ENCODE measurements at places on chromosomes 6 and 20.

GRCh38 chr6:16751251-16751946 is 9.9 kb downstream of the ATXN1 start:
- DNase-seq = no peak

GRCh38 chr6:143553337-143553736 is 41.8 kb upstream of the FUCA2 start:
- no peak for DNase-seq

DNA sequence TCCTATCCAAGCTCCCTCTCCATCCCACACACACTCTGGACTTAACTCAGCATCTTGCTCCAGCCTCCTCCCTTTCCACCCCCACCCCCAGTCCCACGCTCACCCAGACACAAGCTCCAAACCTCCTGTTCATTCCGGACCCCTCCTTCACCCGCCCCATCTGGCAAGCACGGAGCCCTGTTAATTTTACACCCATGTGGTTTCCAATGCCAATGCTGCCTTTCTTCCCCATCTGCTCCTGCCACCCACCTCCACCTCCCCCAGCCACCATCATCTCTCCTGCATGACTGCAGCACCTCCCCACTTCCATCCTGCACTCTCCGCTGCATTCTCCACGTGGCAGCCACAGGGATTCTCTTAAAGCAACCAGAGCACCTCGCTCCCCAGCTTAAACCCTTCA is 9.9 kb upstream of the CDK5RAP1 start:
- DNase-seq = no peak

DNA sequence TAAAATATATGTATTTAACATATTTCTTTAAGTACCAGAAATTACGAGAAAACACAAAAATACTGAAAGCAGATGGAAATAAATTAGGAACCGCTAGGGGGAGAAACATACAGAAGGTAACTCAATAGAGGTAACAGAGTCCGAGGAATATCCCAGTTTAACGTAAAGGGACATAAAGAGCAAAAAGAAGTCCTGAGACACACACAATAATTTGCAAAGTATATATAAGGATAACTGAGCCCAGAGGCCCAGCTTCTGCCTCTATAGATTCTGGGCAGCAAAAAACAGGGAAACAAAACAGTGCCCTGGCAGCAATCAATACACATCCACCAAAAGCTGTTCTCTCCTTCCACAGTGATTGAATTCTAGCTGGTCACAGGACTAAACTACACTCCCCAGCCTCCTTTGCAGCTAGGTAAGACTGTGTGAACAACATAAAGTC is 15.1 kb downstream of the TBC1D32 start:
- DNase-seq = no peak

DNA sequence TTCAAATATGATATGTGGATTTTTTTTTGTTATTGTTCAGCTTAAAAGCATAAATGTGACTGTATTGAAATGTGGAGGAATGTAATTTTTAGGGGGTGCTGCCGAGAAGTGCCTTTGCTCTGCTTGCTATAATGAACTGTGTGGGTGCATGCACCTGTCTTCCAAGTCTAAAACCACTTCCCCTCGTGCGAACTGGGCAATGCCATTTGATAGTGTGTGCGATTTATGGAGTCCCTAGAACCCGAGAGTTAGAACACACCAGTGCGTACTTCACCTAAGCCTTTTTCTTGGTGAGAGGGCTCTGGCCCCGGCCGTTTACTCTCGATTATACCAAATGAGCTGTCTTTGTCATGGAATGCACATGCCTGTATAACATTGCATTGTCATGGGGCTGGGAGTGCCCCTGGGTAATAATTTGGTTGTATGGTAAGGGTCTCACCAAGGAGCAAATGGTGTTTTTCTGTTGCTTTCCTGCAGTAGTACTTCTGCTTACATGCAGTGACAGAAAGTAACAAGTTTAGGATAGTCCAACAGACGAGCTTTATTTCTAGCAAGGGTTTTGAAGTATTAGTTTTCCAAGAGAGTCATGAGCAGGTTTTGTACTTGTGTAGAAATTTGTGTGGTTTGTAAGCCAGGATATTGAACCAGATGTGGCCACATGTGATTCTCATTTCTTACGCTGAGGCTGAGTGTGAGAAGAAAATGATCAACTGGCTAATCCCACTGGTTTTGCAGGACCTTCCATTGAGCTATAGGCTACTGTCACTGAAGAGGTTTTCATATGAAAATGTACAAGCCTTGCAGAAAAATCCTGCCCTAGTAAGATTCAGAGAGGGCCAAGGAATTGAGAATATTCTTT is 172.4 kb downstream of the DTNBP1 start:
- no peak for DNase-seq

- DNase-seq = no peak
Observed at GRCh38 chr20:48790473-48791003, 37.3 kb downstream of the PREX1 start.

DNA sequence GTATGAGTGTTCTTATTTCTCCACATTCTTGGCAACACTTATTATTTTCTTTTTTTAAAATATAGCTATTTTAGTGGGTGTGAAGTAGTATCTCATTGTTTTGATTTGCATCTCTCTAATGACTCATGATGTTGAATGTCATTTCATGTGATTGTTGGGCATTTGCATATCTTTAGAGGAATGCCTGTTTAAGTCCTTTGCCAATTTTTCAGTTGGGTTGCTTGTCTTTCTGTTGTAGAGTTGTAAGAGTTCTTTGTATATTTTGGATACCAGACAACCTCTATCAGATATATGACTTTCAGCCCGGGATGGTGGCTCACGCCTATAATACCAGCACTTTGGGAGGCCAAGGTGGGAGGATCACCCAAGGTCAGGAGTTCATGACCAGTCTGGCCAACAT is 5.1 kb upstream of the POPDC3 start:
- DNase-seq = no peak

GRCh38 chr20:9163251-9163650 is 94.4 kb downstream of the PLCB4 start:
- no peak for DNase-seq
